Forelimb muscle (tissue), 1 donor: ENCODE measurements at places on chromosomes 5 and 9. TPM values are rescaled to one million over a fixed set of nuclear protein-coding genes. Genes with fewer than 3 reads are reported as not detected.

FBXL7 gene
- 20.0 TPM for polyA plus RNA-seq

ABCA1 gene
- 4.9 TPM for polyA plus RNA-seq

AIF1L gene
- 27.8 TPM for polyA plus RNA-seq

ARL10 gene
- polyA plus RNA-seq = 12.2 TPM

TSLP gene
- 0.67 TPM for polyA plus RNA-seq

BSPRY gene
- 0.29 TPM for polyA plus RNA-seq

ENC1 gene
- 22.2 TPM for polyA plus RNA-seq

DDX4 gene
- polyA plus RNA-seq = 0.06 TPM

MACROH2A1 gene
- 99.9 TPM for polyA plus RNA-seq

HBEGF gene
- 25.8 TPM for polyA plus RNA-seq

ZNF618 gene
- polyA plus RNA-seq = 13.2 TPM

FOXD1 gene
- 0.76 TPM for polyA plus RNA-seq

ZNF883 gene
- 4.1 TPM for polyA plus RNA-seq

HEMGN gene
- 3.5 TPM for polyA plus RNA-seq

PCDHGA6 gene
- 2.6 TPM for polyA plus RNA-seq

ZFP2 gene
- polyA plus RNA-seq = 2.8 TPM

FOXD4L6 gene
- polyA plus RNA-seq = not detected

GLRA1 gene
- not detected for polyA plus RNA-seq

ADAMTS16 gene
- 5.3 TPM for polyA plus RNA-seq

MYMK gene
- 58.2 TPM for polyA plus RNA-seq
